ENCODE measurements at places on chromosomes 5 and 9. TPM values are rescaled to one million over a fixed set of nuclear protein-coding genes. Genes with fewer than 3 reads are reported as not detected.

F2RL1 gene
- total RNA-seq, result 1.6 TPM

- no peaks in the 10 kb centered on the region for H3K4me1 ChIP-seq
- peaks cover 13% of the 10 kb centered on the region for H3K36me3 ChIP-seq
- DNase-seq, result no peak
- no peak overlapping the region for H3K27ac ChIP-seq
- no peak overlapping the region for H3K4me3 ChIP-seq
- no peaks in the 10 kb centered on the region for H3K27me3 ChIP-seq
These were observed 16.7 kb upstream of the LRRC70 start for GRCh38 chr5:62561896-62562295.

MAST4 gene
- total RNA-seq, result 54.1 TPM

PPWD1 gene
- total RNA-seq, result 93.8 TPM

GRCh38 chr5:173720286-173720952 is 104.0 kb upstream of the BOD1 start:
- no peaks in the 10 kb centered on the region for H3K36me3 ChIP-seq
- no peaks in the 10 kb centered on the region for H3K27me3 ChIP-seq
- DNase-seq, result no peak
- H3K4me3 ChIP-seq, result no peak overlapping the region
- no peaks in the 10 kb centered on the region for H3K4me1 ChIP-seq

GALNT12 gene
- 4.7 TPM for total RNA-seq

DNA sequence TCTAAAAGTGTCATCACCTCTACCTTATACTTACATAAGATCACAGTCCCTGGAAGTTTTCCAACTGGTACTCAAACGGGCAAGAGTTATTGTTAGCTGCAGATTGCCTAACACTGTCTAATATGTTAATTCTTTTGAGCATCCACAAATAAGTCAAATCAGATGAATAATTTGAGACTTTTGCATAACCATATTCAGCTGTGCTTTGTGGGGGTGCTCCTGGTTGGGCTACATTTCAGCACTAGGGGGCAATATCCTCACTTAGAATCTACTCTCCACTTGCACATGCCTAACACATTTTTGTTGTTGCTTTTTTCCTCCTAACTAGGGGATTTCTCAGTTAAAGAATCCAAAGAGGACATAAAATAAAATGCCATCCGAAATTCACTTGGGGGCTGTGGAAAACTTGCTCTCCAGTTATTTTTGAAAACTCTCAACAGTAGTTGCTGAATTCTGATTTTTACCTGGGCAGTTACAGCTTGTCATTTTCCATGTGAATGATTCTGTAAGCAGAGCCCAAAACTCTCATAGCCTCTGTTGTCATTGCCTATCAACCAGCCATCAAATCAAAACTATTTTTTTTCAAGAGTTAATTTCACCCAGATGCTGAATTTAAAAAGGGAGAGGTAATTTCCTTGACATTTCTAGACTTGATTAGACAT is 71.5 kb downstream of the TRIM36 start:
- no peak overlapping the region for H3K27ac ChIP-seq
- DNase-seq, result no peak
- no peaks in the 10 kb centered on the region for H3K36me3 ChIP-seq
- peaks cover 2% of the 10 kb centered on the region for H3K27me3 ChIP-seq
- H3K4me1 ChIP-seq, result no peaks in the 10 kb centered on the region
- H3K4me3 ChIP-seq, result no peak overlapping the region

C5orf58 gene
- total RNA-seq, result not detected

DNA sequence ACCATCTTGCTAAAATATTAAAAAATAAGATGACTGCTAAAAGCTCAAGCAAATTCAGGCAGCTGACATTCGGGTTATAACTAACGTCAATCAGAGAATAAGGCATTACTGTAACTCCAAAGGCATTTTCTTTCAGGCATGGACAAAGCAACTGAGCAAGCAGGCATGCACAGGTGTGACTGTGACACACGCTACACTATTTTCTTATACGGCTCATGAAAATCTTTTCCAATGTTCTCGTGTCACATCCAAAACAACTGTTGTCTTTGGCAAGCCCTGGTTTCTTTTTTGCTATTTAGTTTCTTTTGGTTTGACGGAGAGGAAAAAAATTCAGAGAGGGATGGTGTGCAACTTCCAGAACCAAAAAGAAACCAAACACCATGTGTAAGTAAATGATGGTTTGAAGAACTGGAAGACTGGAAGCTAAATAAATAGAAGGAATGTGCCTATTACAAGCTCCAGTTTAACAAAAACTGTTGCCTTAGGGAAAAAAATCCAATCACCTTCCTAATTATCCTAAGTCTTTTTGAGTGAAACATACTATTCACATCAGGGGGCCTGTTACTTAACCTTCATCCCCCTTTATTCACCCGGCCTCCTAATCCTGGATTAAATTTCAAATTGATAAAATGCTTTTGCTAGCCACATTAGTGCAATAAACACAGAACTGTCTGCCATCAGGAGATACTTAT is 277.6 kb downstream of the PSAT1 start:
- H3K4me3 ChIP-seq, result no peak overlapping the region
- no peaks in the 10 kb centered on the region for H3K27me3 ChIP-seq
- no peaks in the 10 kb centered on the region for H3K4me1 ChIP-seq
- H3K27ac ChIP-seq, result no peak overlapping the region

HAUS6 gene
- total RNA-seq, result 13.2 TPM

DNA sequence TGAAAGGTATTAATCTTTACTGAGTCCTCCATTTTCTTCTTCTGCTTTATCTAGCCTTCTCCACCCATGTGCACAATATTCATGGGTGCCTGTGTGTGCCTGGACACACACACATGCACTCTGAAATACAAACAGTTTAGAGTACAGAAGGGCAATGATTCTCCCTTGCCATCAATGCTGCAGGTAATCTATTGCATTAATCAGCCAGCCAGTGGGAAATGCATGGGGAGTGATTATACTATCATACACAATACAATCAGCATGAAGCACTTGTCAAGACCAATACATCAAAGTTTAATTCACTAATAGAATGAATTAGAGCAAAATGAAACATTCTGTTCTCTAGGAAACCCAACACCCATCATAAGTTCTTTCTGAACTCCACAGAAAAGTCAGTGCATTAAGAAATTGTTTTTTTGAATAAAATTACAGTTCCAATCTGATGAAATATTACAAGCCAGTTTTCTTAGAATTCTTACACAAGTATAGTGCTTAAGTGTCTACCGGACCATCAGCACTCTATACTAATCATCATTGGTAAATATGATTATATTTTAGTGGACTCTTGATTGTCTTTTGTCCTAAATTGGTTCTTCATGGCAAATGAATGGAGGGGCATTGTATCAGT is 172.2 kb downstream of the ZSWIM6 start:
- H3K4me3 ChIP-seq, result no peak overlapping the region
- no peak for DNase-seq
- no peak overlapping the region for H3K27ac ChIP-seq

HTR1A gene
- not detected for total RNA-seq

GABRA1 gene
- not detected for total RNA-seq

GKAP1 gene
- total RNA-seq, result 6.7 TPM

SPINK6 gene
- not detected for total RNA-seq

SMIM32 gene
- not detected for total RNA-seq

- no peak overlapping the region for H3K4me3 ChIP-seq
- no peaks in the 10 kb centered on the region for H3K27me3 ChIP-seq
- no peaks in the 10 kb centered on the region for H3K36me3 ChIP-seq
- H3K27ac ChIP-seq, result no peak overlapping the region
- no peaks in the 10 kb centered on the region for H3K4me1 ChIP-seq
These were observed 20.6 kb upstream of the TRAF1 start for GRCh38 chr9:120947222-120947621.

DNA sequence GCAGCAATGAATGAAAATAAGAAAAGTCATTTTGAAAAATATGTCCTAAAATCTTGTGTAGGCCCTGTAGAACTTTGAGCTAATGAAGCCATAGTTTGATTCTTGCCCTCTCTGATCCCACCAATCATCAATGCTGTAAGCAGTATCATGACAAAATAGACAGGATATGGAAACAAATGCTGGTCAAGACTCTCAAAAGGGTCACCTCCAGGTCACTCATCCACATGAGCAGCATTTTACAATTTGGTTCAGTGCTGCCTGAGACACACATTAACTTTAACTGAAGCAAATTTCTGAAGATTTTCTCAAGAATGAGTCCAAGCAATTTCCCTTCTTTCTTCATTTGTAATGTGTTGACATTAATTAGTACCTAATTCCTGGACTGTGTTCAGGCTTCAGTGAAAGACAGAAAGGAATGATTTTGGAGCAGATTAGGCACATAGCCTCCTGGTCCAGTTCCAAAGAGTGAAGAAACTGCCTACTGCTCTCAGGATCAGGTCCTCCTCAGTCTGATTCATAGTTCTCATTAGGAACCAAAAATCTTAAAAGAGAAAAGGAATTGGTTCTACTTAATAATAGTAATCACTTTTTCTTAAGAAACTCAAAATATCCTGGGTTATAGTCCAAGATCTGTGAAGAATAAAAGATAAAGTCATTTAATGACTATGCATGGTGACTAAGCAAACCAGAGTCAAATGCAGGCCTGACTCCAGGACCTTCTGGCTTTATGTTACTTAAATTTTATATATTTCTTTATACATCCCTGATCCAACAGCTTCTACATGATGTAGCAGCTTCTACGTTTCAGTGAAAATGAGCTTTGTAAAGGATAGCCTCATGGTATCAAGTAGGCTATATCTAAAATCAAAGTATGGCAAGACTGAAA is 192.1 kb upstream of the RGMB start:
- H3K36me3 ChIP-seq, result no peaks in the 10 kb centered on the region
- no peak overlapping the region for H3K4me3 ChIP-seq
- H3K27me3 ChIP-seq, result no peaks in the 10 kb centered on the region
- no peaks in the 10 kb centered on the region for H3K4me1 ChIP-seq
- DNase-seq, result no peak

SLC4A9 gene
- total RNA-seq, result not detected

DNA sequence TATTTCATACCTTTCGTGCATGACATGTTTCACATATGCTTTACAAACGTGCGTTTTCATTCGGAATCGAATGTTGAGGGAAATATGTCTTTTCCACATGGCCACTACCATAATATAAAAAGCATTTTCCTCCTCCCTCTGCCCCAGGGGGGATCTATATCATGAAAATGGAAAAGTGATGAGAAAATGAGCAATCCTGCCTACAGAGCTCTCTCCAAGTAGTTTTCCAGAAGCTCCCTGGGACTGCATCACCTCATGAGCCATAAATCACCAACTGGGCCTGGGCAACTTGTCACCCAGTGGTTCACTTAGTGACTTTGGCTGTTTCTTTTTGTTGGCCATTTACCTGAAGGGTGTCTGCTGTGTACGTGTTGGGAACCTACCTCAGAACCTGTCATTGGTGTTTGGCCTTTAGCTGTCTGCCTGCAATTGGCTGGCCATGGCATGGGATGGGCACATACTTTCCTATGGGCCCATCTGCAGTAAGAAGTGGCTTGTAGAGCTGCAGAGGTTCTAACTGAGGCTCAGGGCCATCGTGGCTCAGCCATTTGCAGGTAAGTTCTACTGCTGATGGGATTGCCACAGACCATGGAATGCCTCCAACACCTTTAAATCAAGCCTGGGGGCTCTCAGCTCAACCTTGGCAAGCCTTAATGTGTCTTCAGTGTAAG is 9.5 kb upstream of the TIFAB start:
- no peak overlapping the region for H3K27ac ChIP-seq
- no peaks in the 10 kb centered on the region for H3K27me3 ChIP-seq
- H3K4me1 ChIP-seq, result peaks cover 6% of the 10 kb centered on the region
- no peaks in the 10 kb centered on the region for H3K36me3 ChIP-seq
- no peak for DNase-seq

DNA sequence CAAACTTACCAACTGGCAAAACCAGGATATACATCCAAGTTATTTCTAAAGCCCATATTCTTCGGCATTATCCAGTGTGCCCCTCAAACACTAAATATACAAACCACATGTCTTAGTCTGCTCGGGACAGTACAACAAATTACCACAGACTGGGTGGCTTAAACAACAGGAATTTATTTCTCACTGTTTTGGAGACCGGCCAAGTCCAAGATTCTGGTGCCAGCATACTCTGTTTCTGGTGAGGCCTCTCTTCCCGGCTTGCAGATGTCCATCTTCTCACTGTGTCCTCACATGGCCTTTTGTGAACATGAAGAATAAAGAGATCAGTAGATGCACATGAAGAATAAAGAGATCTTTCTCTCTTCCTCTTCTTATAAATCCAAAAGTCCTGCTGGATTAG is 12.9 kb upstream of the SLCO6A1 start:
- H3K27me3 ChIP-seq, result peaks cover 3% of the 10 kb centered on the region
- no peak for DNase-seq
- H3K4me3 ChIP-seq, result no peak overlapping the region
- H3K27ac ChIP-seq, result no peak overlapping the region
